HFFc6 (cell line): ENCODE measurements at places on chromosomes 1 and 21.

DNA sequence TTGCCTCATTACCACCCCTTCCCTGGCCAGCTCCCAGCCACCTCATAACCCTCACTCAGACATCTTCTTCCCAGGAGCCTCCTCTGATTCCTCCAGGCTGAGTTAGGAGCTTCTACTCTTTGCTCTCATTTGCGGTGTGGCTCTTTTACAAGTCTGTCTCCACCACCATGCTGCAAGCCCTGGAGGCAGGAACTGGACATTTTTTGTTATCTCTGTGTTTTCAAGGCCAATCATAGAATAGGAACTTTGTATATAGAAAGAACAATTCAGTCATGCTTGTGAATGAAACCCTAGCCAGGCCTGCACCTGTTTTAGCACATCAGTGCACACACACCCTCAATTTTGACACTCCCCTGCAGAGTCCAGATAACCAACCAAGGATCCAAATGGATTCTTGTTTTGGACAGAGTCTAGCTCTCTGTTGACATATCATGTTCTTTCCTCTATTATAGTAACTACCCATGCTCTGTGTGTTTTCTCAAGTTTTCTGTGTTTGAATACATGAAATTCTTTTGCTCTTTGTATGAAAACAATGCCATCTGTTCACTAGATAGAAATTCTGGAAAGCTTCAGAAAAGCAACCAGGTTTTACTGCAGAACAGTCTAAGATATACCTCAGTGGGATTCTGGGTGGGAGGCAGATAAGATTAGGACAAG lies 60.9 kb upstream of the ZNF648 start:
- peak; percentile 6 for DNase-seq

- peak; percentile 79 for DNase-seq
Observed at GRCh38 chr1:91583326-91583755, 82.7 kb downstream of the CDC7 start.

- no peak for DNase-seq
Observed at GRCh38 chr1:195754874-195755273, 853.4 kb downstream of the KCNT2 start.

GRCh38 chr1:164223378-164223777 lies 335.6 kb upstream of the PBX1 start:
- DNase-seq: no peak

- no peak for DNase-seq
Observed at GRCh38 chr1:17188889-17189631, 15.9 kb upstream of the PADI1 start.

- no peak for DNase-seq
Observed at GRCh38 chr21:45290948-45291612, 3.4 kb upstream of the POFUT2 start.

GRCh38 chr1:98898940-98899339 lies 105.7 kb downstream of the PLPPR5 start:
- peak; percentile 31 for DNase-seq

DNA sequence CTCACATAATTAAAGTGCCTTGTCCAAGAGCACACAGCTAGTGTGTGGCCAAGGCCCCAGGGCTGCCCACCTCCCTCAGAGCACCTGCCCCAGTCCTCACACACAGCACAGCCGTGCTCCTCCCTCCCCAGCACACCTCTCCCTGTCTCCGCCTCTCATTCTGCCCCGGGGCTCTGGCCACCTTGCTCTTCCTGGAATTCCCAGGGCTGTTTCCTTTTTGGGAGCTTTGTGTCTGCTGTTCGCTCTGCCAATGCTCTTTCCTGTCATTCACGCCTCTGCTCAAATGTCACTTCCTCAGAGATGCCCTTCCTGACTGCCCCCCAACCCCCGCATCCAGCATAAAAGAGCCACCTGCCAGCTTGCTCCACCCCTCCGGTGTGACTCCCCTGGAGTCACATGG lies 13.3 kb downstream of the SLC6A17 start:
- no peak for DNase-seq

GRCh38 chr1:54839824-54840223 lies 38.7 kb upstream of the TTC22 start:
- DNase-seq: no peak

DNA sequence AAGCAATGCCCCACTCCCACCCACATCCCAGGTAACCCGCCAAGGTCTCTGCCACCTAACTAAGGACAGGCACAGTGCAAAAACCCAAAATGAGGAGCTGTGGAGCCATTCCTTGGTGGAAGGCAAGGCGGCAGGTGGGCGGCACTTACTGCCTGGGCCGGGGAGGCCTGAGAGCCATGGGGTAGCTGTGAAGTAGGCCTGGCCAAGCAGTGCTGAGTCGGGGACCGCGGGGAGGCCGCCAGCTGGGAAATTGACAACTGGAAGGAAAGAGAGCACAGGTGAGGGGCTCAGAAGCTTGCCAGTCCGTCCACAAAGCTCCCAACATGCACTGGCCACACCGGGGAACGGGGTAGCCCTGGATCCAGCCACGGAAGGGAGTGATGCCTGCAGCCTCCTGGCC lies 85.3 kb downstream of the NPHP4 start:
- DNase-seq: no peak

- DNase-seq: peak; percentile 69
Observed at GRCh38 chr1:77126307-77126706, 92.9 kb downstream of the PIGK start.

DNA sequence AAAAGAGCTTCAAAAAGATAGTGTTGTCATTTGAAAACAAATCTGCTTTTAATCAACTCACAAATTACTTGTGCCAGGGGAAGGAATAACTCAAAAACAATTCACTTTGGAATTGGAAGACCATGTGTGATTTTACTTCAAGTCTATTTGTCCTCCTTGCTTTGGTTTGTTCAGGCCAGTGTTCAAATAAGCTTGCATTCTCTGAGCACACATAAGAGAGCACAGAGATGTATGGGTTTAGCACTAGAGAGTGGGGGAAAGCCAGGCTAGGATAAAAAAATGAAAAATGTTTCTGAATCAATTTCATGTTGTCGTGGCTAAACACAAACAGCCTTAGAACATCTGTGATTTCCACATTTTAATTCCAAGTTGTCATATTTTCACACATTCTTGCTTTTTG lies 325.7 kb upstream of the LYPLAL1 start:
- DNase-seq: no peak

- no peak for DNase-seq
Observed at GRCh38 chr1:151822404-151822803, 9.2 kb downstream of the RORC start.

GRCh38 chr1:190754666-190755065 lies 277.0 kb upstream of the BRINP3 start:
- no peak for DNase-seq

DNA sequence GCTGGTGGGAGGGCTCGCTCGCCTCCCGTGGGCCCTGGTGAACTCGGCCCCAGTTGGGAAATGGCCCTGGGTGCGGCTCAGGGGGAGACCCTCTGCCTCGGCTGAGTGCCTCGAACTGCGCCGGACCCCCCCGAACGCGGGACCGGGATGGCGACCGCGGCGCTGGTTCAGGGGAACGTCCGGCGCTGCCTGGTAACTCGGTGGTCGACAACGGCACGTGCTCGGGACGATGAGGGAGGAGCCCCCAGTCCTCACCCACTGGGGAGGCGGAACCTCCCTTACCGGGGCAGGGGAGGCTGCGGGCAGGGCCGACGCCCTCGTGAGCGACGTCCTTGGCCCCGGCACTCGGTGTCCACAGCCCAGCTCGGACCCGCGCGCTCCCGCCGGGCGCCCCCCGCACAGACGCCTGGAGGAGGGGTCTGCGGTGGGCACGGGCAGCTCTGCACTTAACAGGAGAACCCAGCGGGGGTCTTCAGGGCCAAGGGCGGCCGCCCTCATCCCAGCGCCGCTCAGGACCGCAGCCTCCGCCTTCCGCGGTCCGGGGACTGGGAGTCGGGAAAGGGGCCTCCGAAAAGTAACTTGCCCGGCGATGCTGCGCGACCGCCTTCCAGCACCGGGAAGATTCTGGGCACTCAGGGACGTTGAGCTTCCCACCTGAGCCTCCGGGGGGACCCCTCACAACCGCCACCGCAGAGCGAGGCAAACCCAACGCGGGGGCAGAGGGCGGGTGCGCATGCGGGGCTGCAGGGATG lies 1.7 kb downstream of the HES4 start:
- DNase-seq: no peak

GRCh38 chr1:220544901-220545303 lies 17.0 kb downstream of the MARK1 start:
- DNase-seq: no peak

DNA sequence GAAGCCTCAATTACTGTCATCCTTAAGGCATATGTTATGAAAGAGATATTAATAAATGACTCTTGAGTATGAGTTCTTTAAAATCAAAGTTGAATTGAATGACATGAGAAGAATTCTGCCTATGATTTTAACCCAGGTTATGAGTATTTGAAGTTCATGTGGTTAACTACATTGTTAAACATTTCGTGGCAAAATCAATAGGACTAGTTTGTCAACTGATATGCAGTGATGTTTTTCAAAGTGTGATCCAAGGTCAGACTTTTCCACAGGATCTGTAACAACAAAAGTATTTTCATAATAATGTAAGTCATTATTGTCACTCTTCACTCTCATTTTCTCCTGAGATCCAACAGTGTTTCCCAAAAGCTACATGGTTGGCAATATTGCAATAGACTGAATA lies 189.5 kb downstream of the DENND1B start:
- DNase-seq: no peak

- DNase-seq: no peak
Observed at GRCh38 chr1:230270559-230271281, 155.4 kb downstream of the PGBD5 start.

DNA sequence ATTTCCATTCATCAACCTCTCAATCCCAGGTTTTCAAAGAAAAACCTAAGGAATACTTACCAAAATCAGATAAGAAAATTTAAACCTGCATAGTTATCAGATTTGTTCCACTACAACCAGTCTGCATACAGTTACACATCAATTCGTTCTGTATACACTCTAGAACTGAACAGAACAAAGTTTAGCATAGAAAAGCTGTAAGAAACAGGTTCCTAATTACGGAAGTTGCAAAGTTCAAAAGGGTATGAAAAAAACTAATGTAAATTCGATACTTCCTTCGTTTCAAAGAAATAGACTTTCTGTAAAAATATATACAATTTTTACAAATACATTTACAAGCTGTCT lies 3.1 kb downstream of the MCL1 start:
- no peak for DNase-seq

- DNase-seq: no peak
Observed at GRCh38 chr1:119449971-119450370, 35.0 kb downstream of the HSD3B2 start.

DNA sequence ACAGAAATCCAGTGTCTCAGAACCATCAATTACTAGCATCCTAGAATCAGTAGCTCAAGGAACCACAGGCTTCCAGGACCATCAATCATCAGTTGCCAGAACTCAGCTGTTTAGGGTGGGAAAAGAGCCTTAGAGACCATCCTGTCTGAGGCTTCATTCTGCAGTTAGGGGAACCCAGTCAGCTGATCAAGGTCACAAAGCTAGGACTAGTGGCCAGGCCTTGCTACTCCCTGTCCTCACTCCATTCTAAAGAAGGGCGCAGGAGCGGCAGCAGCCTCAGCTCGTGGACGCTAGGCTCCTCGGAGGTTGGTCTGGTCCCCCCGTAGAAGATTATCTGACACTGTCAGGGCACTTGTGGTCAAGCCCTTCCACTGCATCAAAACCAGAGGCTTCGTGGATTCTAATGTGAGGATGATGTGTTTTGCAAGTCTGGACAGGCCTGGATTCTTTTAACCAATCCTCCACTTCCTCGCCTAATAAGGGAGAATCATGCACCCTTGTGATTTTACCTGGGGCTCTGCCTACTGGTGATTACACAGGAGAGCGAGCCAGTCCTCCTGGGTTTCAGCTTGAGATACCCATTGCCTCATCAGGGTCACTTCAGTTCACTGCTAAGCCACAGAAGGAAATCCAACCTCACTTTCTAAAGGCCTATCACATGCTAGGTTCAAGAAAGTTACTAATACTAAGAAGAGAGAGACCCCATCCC lies 41.7 kb upstream of the IFFO2 start:
- no peak for DNase-seq

- peak; percentile 20 for DNase-seq
Observed at GRCh38 chr1:110281363-110282290, 57.5 kb upstream of the RBM15 start.

DNA sequence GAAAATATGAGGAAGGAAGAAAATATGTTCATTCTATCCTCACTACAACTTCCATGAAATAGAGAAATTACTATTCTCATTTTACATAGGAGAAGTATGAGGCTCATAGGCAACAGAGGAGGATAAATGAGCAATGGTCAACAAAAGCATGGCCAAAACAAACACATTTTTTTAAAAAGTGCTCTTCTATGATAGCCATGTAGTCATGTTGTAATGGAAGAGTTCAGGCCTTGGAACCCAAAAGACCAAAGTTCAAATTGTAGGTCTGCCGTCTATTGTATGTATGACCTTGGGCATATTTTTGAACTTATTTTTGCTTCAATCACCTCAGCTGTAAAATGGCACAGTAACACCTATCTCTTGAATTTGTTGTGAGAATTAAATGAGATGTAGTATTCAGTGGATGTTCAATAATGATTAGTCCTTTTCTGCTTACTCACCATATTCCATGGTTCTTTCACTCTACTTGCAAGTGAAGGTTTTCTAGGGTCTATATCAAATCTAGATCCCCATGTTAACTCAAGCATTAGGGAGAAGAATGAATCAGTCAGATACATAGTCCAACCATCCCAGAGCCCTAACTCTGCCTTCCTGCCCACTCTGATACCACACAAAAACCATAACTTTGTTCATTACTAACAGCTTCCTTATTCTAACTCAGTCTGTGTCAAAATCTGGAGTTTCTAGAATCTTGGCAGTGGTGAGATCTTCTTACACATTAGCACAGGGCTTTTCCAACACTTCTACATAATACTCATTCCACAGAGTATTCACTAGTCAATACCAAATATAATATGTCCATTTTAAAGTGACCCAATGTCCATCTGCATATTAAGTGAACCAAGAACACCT lies 353.2 kb downstream of the PLPP3 start:
- DNase-seq: no peak

GRCh38 chr1:83110156-83110555 lies 888.8 kb downstream of the TTLL7 start:
- DNase-seq: no peak

GRCh38 chr1:84078108-84078841 lies 65.8 kb upstream of the PRKACB start:
- DNase-seq: peak; percentile 6

DNA sequence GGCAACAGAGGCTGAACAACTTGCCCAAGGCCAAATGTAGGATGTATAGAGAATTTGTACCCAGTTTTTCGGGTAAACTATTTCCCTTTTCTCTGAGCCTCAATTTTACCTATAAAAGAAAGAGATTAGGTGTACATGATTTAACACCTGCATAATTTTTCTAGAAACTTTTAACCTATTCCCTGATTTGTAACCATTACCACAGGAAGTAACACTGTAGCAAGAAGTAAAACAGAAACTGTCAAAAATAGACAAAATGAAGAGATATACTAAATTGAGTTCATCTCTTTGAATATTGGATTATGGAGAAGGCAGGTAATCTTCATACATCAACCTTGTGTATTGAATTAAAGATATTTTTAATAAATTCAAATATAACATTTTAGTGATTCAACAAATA lies 136.2 kb downstream of the ZC3H11B start:
- no peak for DNase-seq

DNA sequence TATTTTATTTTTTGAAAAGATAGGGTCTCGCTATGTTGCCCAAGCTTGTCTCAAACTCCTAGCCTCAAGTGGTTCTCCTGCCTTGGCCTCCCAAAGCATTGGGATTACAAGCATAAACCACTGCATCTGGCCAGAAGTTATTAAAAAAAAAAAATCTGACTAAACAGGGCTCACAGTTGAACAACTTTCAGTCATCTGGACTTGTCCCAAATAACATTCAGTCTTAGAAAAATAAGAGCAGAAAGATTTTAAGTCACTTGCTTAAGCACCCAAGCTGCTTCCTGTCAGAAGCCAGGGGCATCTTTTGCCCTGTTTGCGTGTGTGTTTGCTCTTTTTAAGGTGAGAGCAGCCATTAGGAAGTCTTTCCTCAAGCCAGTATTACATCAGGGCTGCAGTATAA lies 286.8 kb downstream of the LMO4 start:
- DNase-seq: no peak
